ENCODE measurements at places on chromosomes 6 and 20.
A peak's percentile ranks its signal among the peaks of the same experiment; 100 is the strongest.

GRCh38 chr6:96066376-96066775 lies 50.6 kb downstream of the FUT9 start:
- no peak overlapping the region for H3K4me3 ChIP-seq
- no peaks in the 10 kb centered on the region for H3K4me1 ChIP-seq
- H3K27me3 ChIP-seq, result no peaks in the 10 kb centered on the region
- H3K36me3 ChIP-seq, result no peaks in the 10 kb centered on the region
- no peak overlapping the region for H3K27ac ChIP-seq
- no peak for DNase-seq

- H3K27me3 ChIP-seq, result peaks cover 1% of the 10 kb centered on the region
- no peak for DNase-seq
- H3K4me3 ChIP-seq, result no peak overlapping the region
- H3K27ac ChIP-seq, result no peak overlapping the region
Measured at GRCh38 chr6:114523508-114523907, 180.7 kb upstream of the HS3ST5 start.

GRCh38 chr6:13979284-13980171 lies 54.8 kb downstream of the RNF182 start:
- DNase-seq, result no peak
- no peak overlapping the region for H3K27ac ChIP-seq
- no peaks in the 10 kb centered on the region for H3K4me1 ChIP-seq
- no peaks in the 10 kb centered on the region for H3K36me3 ChIP-seq
- H3K27me3 ChIP-seq, result peaks cover 12% of the 10 kb centered on the region

DNA sequence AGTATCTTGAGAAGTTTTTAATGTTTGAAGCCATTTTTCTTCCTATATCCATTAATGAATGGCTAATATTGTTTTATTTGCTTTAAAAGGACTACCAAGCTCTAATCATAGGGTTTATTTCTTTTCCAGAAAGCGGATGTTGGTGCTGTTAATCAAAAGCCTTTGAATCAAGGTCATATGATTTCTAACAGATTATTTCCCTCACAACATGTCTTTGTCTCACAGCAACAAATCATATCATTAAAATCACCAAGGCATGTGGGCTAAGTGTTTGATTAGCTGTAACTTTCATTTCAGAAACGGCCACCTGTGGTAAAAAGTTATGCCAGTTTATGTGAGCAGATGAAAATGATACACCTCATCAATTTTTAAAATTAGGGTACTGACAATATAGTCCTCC lies 21.7 kb downstream of the TRAF3IP2 start:
- H3K4me3 ChIP-seq, result no peak overlapping the region
- H3K36me3 ChIP-seq, result peaks cover 10% of the 10 kb centered on the region
- DNase-seq, result no peak
- H3K27me3 ChIP-seq, result no peaks in the 10 kb centered on the region
- no peak overlapping the region for H3K27ac ChIP-seq

DNA sequence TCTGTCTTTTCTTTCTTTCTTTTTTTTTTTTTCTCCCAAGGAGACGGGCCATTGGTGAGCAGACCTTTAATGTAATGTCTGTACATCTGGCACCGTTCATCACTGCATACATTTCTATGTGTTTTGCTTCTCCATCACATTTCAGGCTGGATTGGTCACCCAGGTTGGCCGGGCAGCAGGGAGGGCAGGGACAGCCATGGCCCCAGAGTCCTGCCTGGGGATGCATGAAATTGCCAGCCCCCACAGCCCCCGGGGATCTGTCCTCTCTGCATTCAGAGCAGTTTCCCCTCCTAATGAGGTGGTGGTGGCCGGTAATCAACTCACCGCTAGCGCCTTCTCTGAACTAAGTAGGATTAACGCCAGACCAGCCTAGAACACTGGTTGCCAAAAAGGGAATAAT lies 50.4 kb downstream of the APCDD1L start:
- H3K36me3 ChIP-seq, result no peaks in the 10 kb centered on the region
- no peak overlapping the region for H3K27ac ChIP-seq
- no peaks in the 10 kb centered on the region for H3K4me1 ChIP-seq
- peaks cover 3% of the 10 kb centered on the region for H3K27me3 ChIP-seq

- no peak for DNase-seq
- H3K4me1 ChIP-seq, result peaks cover 25% of the 10 kb centered on the region
- peak overlapping the region; percentile 14 for H3K4me3 ChIP-seq
- peaks cover 2% of the 10 kb centered on the region for H3K36me3 ChIP-seq
- no peaks in the 10 kb centered on the region for H3K27me3 ChIP-seq
- H3K27ac ChIP-seq, result no peak overlapping the region
Measured at GRCh38 chr6:116016846-116017545, 43.7 kb downstream of the FRK start.

DNA sequence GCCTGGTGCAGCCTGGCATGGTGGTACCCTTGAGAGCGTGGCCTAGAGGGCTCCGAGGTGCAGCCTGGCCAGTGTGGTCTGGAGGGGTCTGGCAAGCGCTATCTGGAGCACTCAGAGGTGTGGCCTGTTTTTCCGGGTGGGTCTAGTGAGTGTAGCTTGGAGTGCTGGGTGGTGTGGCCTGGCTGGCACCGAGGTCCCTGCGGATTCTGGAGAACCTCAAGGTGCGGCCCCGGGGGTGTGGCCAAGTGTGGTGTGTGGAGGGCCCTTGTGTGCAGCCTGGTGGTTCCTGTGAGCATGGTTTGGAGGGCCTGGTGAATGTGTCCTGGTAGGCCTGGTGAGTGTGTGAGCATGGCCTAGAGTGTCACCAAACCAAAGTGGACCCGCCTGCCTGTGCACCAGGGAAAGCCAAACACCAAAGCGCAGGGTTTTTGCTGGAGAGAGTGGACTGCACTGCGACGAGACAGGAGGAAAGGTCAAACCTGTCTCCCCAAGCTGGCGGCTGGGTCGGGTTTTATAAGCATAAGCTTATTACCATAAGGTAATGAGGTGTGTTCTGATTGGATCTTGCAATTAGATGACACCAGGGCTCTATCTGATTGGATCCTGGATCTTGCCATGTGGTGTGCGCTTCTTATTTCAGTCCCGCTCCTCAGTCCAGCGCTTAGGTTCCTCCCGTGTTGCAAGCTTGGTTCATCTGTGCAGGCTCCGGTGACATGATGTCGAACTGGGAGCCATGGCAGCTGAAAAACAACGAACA lies 35.7 kb downstream of the IGF2R start:
- H3K27me3 ChIP-seq, result no peaks in the 10 kb centered on the region
- peak overlapping the region; percentile 19 for H3K4me3 ChIP-seq
- DNase-seq, result no peak
- peaks cover 13% of the 10 kb centered on the region for H3K4me1 ChIP-seq
- H3K27ac ChIP-seq, result no peak overlapping the region

DNA sequence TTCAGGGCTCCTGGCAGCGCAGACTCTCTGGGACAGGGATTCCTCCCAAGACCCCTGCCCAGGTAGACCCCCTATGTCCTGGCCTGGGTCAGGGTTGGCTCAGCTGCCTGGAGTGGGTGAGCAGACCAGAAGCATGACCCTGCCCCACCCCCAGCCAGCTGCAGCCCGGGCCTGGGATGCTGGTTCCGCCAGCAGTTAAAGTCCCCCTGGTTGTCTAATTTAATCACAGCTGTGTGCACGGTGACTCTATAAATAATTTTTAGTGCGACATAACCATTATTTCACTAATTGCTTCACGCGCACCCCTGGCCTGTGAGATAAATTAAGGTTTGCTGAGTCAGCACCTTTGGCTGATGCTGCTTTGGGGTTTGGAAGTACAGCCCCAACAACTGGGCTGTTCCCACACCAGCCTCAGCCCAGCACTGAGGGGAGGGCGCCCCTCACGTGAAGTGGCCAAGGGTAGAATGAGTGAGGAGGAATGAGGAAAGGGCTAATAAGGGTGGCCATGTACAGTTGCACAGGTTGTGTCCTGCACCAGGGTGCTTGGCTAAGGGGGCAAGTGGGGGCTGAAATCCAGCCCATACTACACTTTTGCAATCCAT lies 26.1 kb upstream of the CDH22 start:
- no peaks in the 10 kb centered on the region for H3K4me1 ChIP-seq
- no peak overlapping the region for H3K4me3 ChIP-seq
- peaks cover 22% of the 10 kb centered on the region for H3K27me3 ChIP-seq
- DNase-seq, result no peak
- no peaks in the 10 kb centered on the region for H3K36me3 ChIP-seq

DNA sequence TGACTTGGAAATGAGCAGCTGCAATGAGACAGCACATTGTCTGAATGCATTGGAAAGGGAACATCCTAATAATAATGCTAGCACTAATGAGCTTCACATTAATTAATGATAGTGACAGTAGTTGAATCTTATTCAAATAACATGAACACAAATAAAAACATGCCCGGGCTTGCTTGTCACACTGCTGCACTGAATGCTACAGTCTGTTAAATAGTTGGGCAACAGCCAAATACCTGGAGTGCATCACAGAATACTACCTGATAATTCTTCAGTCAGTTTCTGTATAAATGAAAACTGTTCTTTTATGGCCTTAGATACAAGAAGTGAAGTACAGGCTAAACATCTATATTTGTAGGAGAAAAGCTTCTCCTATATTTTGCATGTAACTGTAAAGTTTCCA lies 458.7 kb downstream of the RNF144B start:
- no peak overlapping the region for H3K27ac ChIP-seq
- DNase-seq, result no peak
- H3K4me3 ChIP-seq, result no peak overlapping the region
- H3K4me1 ChIP-seq, result no peaks in the 10 kb centered on the region

GRCh38 chr20:49539481-49540231 lies 28.3 kb downstream of the PTGIS start:
- no peak overlapping the region for H3K4me3 ChIP-seq
- peaks cover 5% of the 10 kb centered on the region for H3K4me1 ChIP-seq
- peaks cover 20% of the 10 kb centered on the region for H3K27me3 ChIP-seq

DNA sequence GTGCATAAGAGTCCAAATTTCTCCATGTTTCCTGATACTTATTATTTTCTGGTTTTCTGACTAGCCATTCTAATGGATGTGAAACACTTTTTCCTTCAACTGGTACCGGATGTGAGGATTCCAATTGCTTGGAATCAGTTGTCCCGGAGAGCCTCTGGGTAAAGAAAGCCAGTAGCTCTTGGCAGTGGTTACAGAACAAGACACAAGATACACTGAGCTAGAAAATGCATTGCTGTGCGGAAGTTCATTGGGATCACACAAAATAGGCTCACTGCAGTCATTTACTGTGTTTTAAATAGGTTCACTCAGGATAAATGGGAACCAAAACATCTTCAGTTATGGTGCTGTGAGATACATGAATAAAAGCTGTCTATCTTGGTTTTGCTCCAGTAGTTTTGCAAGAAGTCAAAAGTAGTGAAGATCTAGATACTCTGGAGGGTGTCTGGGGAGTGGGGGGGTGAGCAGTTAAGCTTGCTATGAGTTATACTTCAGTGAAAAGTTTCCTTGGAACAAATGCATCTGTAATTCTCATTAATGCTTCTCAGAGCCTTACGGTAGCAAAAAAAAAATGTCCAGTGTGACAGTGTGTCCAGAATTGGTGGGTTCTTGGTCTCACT lies 54.4 kb upstream of the RNF182 start:
- H3K36me3 ChIP-seq, result no peaks in the 10 kb centered on the region
- H3K4me1 ChIP-seq, result peaks cover 14% of the 10 kb centered on the region
- no peak overlapping the region for H3K27ac ChIP-seq
- no peak overlapping the region for H3K4me3 ChIP-seq
- no peak for DNase-seq

DNA sequence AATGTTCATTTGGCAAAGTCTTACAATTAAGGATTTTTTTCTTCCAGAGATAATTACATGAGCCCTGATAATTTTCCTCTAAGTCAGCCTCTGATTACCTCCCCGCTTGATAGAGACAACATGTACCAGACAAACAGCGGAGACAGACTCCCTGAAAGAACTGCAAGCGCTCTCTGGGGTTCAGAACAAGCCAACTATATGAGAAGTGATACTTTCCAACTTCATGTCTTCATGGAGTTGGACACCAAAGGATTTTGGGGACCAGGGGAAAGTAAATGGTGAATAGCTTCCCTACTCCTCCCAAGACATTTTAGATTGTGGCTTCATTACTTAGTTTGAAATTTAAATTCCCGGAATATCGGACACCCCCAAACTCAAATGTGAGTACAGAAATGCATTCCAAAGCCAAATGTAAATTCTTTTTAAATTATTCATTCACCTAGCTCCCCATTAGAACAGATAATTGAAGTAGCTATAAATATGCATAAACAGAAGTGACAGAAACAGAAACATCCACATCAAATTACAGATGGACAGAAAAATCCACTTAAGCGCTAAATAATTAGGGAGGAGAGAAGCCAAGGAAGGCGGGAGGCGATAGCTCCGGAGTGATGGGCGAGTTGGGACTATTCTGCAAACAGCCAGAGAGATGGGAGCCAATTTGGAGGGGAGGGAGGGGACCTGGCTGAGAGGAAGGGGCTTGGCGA lies 129.7 kb upstream of the AKAP12 start:
- peaks cover 6% of the 10 kb centered on the region for H3K27me3 ChIP-seq
- no peaks in the 10 kb centered on the region for H3K36me3 ChIP-seq
- H3K27ac ChIP-seq, result no peak overlapping the region

- peaks cover 24% of the 10 kb centered on the region for H3K27me3 ChIP-seq
- no peak overlapping the region for H3K4me3 ChIP-seq
- no peaks in the 10 kb centered on the region for H3K4me1 ChIP-seq
- H3K27ac ChIP-seq, result no peak overlapping the region
- no peak for DNase-seq
Measured at GRCh38 chr6:43129434-43130194, 41.5 kb upstream of the SRF start.

GRCh38 chr20:13025181-13025580 lies 16.4 kb downstream of the SPTLC3 start:
- no peak overlapping the region for H3K27ac ChIP-seq
- H3K27me3 ChIP-seq, result no peaks in the 10 kb centered on the region
- H3K4me3 ChIP-seq, result no peak overlapping the region
- peaks cover 3% of the 10 kb centered on the region for H3K36me3 ChIP-seq

DNA sequence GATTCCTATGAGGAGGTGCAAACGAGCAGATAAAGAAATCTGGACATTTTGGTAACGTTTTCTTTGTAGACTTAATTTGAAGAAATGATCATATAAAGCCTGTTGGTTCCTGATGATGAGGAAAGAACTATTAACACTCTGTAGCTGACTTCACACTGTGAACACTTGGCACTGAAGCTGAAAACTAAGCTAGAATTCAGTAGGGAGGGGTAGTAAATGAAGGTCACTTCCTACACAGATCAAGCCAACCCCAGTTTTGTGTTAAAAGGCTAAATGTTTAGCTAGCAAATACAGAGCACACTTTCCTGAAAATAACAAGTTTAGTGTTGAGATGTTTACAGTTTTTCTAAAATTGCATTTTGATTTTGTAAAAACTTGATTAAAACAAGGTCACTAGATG lies 296.2 kb upstream of the PRDM1 start:
- no peak overlapping the region for H3K4me3 ChIP-seq
- peaks cover 2% of the 10 kb centered on the region for H3K27me3 ChIP-seq
- DNase-seq, result no peak
- H3K36me3 ChIP-seq, result no peaks in the 10 kb centered on the region

GRCh38 chr20:63686492-63687321 lies 9.7 kb upstream of the TNFRSF6B start:
- H3K27me3 ChIP-seq, result no peaks in the 10 kb centered on the region
- H3K27ac ChIP-seq, result no peak overlapping the region
- no peak for DNase-seq
- no peak overlapping the region for H3K4me3 ChIP-seq

DNA sequence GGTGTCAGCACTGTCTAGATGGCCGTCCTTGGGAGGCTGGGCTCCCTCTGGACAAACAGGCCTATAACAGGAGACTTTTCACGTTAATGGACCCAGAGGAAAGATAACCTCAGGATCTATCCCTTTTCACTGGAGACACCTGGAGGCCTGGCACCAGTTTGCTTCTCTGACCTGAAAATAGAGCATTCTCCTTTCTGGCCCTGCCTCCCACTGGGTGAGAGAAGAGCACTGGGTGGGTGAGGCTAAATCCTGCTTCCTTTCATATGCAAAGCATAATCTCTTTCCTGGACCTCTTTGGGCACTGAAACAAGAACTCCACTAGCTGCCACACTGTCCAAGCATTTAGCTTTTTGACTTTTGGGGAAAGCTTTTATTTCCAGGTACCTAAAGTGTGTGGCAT lies 78.3 kb downstream of the FOXO3 start:
- peaks cover 6% of the 10 kb centered on the region for H3K36me3 ChIP-seq
- no peak overlapping the region for H3K27ac ChIP-seq
- peaks cover 40% of the 10 kb centered on the region for H3K4me1 ChIP-seq
- no peak for DNase-seq
- no peak overlapping the region for H3K4me3 ChIP-seq
